ENCODE measurements at places on chromosomes 13 and 19.
A peak's percentile ranks its signal among the peaks of the same experiment; 100 is the strongest.

DNA sequence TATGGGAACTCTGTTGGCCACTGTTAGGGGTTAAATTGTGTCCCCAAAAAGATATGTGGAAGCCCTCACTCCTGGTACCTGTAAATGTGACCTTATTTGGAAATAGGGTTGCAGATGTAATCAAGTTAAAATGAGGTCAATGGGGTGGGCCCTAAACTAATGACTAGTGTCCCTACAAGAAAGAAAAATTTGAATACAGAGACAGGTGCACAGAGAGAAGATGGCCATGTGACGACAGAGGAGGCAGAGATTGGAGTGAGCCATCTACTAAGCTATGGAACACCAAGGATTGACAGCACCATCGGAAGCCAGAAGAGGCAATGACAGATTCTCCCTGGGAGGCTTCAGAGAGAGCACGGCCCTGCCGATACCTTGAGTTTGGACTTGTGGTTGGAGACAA is 16.5 kb downstream of the POU2F2 start:
- H3K27me3 ChIP-seq = no peaks in the 10 kb centered on the region
- peaks cover 36% of the 10 kb centered on the region for H3K36me3 ChIP-seq
- DNase-seq = no peak

- DNase-seq = peak; percentile 49
- no peaks in the 10 kb centered on the region for H3K27me3 ChIP-seq
- H3K4me1 ChIP-seq = no peaks in the 10 kb centered on the region
- H3K36me3 ChIP-seq = no peaks in the 10 kb centered on the region
Measured at GRCh38 chr13:26985285-26985878, 186.2 kb downstream of the USP12 start.

DNA sequence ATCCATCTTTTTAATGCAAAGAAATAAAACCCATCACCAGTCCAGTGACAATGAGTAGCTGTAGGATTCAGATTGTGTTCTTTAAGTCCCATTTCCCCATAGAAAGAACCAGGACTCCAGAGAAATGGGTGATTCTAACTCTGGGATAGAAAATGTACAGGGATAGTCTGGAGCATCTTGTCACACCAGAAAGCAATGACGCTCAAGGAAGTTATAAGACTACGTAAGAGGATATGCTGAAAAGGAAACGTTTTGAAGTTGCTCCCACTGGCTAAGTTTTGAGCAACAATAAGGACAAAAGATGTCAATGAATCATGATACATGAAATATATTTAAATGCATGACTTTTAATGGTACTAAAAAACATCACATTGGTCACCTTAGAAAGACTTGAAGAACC is 360.1 kb downstream of the DLEU7 start:
- DNase-seq = no peak
- H3K36me3 ChIP-seq = no peaks in the 10 kb centered on the region
- H3K27me3 ChIP-seq = no peaks in the 10 kb centered on the region
- H3K4me3 ChIP-seq = no peak overlapping the region
- H3K4me1 ChIP-seq = no peaks in the 10 kb centered on the region
- H3K27ac ChIP-seq = no peak overlapping the region

GRCh38 chr19:32971012-32971595 is 654 bp downstream of the CEP89 start:
- no peak overlapping the region for H3K27ac ChIP-seq
- DNase-seq = no peak
- peaks cover 2% of the 10 kb centered on the region for H3K36me3 ChIP-seq
- peak overlapping the region; percentile 95 for H3K4me3 ChIP-seq

DNA sequence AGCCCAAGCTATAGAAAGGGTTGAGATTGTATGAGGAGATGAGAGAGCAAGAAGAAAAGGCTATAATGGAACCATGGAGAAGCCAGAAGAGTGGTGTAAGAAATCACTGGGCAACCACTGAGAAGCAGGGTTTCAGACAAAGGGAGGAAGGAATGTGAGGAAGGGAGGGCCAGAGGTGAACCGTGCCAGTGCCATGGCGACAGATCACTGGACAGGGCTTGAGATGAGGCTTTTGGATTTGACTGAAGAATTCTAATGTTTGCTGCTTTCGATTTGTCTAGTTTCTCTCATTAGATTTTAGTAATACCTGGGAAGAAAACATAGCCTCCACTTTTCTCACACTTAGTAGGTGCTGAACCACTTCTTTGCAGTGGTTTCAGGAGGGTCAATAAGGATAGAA is 6.3 kb upstream of the GPR183 start:
- peaks cover 45% of the 10 kb centered on the region for H3K4me1 ChIP-seq
- H3K36me3 ChIP-seq = peaks cover 5% of the 10 kb centered on the region
- no peaks in the 10 kb centered on the region for H3K27me3 ChIP-seq
- no peak for DNase-seq

DNA sequence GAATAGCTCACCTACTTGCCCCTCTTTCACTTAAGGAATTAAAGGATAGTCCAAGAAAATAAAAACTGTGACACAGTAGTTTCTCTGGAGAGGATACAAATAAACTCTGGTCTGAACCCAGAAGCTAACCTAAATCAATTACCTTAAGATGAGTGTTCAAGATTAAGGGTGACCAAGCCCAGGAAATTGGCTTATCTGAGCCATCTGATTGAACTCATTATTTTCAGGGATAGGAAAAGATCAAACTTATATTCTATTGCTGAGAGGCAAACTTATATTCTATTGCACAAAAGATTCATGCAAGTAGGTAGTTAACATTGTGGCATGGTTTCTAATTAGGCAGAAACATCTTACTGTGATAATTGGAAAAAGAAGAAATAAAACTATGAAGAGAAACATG is 175.1 kb downstream of the DCLK1 start:
- no peak for DNase-seq
- no peaks in the 10 kb centered on the region for H3K36me3 ChIP-seq
- H3K27ac ChIP-seq = no peak overlapping the region
- no peaks in the 10 kb centered on the region for H3K27me3 ChIP-seq
- no peak overlapping the region for H3K4me3 ChIP-seq

- no peak overlapping the region for H3K4me3 ChIP-seq
- H3K27ac ChIP-seq = no peak overlapping the region
- no peaks in the 10 kb centered on the region for H3K36me3 ChIP-seq
- H3K27me3 ChIP-seq = no peaks in the 10 kb centered on the region
- DNase-seq = no peak
- H3K4me1 ChIP-seq = no peaks in the 10 kb centered on the region
Measured at GRCh38 chr13:21014139-21014501, 47.3 kb downstream of the LATS2 start.

- no peak overlapping the region for H3K4me3 ChIP-seq
- H3K36me3 ChIP-seq = no peaks in the 10 kb centered on the region
- DNase-seq = no peak
- H3K27me3 ChIP-seq = no peaks in the 10 kb centered on the region
Measured at GRCh38 chr13:65911546-65912193, 1318.5 kb downstream of the PCDH9 start.

DNA sequence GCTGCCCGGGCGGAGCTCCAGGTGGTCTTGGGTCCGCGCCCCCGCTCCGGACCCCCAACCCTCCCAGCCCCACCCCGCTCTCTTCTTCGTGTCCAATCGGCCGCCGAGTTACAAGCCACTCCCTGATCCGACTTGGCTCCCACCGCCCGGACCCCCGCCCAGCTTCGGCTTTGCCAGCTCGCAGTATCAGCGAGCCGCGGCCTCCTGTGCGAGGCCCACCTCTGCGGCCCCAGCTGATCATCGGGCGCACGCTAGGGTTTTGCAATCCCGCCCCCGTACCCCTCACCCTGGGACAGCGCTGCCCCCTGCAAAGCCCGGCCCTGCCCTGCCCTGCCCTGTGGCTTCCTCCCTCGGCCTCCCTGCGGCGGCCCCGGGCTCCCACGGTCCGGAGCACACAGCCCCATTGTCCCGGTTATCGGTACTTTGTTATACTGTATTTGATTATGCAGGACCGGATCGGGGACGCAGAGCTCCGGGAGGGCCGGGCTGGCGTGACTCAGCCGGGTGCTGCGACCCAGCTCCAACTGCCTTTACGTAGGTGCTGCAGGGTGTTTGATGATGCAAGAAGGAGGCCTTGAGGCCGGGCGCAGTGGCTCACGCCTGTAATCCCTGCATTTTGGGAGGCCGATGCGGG is 598 bp upstream of the LPAR2 start:
- peak overlapping the region; percentile 57 for H3K4me3 ChIP-seq
- H3K27ac ChIP-seq = no peak overlapping the region
- DNase-seq = no peak
- H3K4me1 ChIP-seq = 0 out of 2 replicates have a peak, but pooled peaks cover 5% of the 10 kb centered on the region
- peaks cover under 1% of the 10 kb centered on the region for H3K36me3 ChIP-seq
- H3K27me3 ChIP-seq = no peaks in the 10 kb centered on the region

DNA sequence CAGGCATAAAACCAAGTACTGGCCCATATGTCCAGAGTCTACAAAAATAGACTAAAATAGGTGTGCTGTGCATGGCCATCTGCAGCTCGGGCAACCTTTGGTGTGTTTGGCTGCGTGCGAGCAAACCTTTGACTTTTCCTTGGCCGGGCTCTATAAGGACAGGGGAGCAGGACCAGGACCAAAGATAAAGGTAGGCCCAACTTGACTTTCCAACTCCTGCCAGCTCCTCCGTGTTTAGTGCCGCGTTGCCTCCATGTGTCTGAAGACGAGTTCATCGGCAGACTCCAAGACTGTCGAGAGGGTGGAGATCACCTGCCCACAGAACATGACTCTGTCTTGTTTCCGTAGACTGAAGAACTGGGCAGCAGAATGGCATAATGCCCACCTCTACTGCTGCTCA is 375.5 kb downstream of the IRS2 start:
- H3K27me3 ChIP-seq = no peaks in the 10 kb centered on the region
- DNase-seq = no peak
- H3K4me1 ChIP-seq = no peaks in the 10 kb centered on the region
- H3K27ac ChIP-seq = no peak overlapping the region

DNA sequence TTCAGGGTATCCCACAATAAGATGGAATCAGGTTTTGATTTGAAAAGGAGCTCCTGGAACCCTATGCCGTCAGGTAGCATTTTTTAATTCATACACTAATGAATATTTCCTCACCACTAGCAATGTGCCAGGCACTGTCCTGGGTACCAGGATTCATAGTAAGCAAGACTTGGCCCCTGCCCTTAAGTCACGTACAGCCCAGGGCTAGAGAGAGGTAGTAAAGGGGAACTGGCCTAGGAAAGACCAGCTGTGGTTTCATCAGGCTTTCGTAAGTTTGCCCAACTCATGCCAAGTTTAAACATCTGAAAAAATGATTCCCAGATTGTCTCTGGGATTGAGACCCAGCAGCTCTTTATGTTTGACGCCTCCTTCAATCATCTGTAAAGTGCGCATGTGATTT is 45.9 kb upstream of the AMER2 start:
- H3K4me3 ChIP-seq = no peak overlapping the region
- no peak overlapping the region for H3K27ac ChIP-seq
- H3K36me3 ChIP-seq = no peaks in the 10 kb centered on the region
- no peak for DNase-seq
- H3K27me3 ChIP-seq = no peaks in the 10 kb centered on the region

GRCh38 chr13:91459485-91459884 is 61.1 kb downstream of the GPC5 start:
- H3K36me3 ChIP-seq = no peaks in the 10 kb centered on the region
- no peak overlapping the region for H3K4me3 ChIP-seq
- DNase-seq = no peak
- H3K27ac ChIP-seq = no peak overlapping the region

- H3K27me3 ChIP-seq = no peaks in the 10 kb centered on the region
- H3K4me3 ChIP-seq = no peak overlapping the region
- no peaks in the 10 kb centered on the region for H3K36me3 ChIP-seq
- H3K4me1 ChIP-seq = no peaks in the 10 kb centered on the region
- no peak overlapping the region for H3K27ac ChIP-seq
Measured at GRCh38 chr13:87497426-87497825, 173.7 kb upstream of the SLITRK5 start.

GRCh38 chr13:40660141-40660664 is 6.2 kb downstream of the FOXO1 start:
- H3K4me3 ChIP-seq = 0 out of 2 replicates have a peak overlapping the region, but pooled peaks have one; percentile 8
- no peak for DNase-seq
- H3K4me1 ChIP-seq = peaks cover 16% of the 10 kb centered on the region
- no peaks in the 10 kb centered on the region for H3K27me3 ChIP-seq

GRCh38 chr13:40609972-40610726 is 56.3 kb downstream of the FOXO1 start:
- no peak overlapping the region for H3K27ac ChIP-seq
- no peak for DNase-seq
- H3K4me1 ChIP-seq = peaks cover 19% of the 10 kb centered on the region
- 0 out of 2 replicates have a peak, but pooled peaks cover 2% of the 10 kb centered on the region for H3K36me3 ChIP-seq
- H3K4me3 ChIP-seq = no peak overlapping the region

DNA sequence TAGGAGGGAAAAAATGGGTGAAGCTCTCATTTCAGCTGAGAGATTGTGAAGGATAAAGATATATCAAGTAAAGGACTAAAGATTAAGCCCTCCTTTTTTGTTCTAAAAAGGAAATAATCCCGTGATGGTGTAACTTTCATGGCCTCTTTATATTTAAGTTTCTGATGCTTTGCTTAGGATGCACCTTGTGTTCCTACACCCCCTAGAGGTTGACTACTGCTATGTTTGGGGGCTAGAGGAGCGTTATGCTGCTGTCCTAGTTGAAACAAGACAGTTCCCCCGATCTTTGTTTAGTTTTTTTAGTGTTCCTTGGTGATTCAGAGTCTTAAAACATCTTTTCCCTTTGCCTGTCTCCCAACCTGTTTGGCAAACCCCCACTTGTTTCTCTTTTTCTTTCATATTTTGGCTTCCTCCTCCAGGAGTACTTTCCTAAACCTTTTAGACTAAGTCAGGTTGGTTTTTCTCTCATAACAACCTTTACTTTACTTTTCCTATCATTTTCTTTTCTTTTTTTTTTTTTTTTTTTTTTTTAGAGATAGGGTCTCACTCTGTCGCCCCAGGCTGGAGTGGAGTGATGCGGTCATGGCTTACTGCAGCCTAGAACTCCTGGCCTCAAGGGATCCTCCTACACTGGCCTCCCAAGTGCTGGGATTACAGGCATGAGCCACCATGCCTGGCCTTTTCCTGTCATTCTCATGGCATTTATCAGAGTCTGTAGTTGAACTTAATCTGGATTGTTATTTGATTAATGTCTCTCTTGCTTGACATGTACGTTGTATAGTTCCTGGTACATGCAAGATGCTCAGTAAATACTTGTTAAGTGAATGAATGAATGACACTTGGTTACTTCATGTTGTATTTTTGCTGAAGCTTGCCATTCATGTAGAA is 2.8 kb downstream of the UBA2 start:
- no peak overlapping the region for H3K27ac ChIP-seq
- H3K4me1 ChIP-seq = no peaks in the 10 kb centered on the region
- peak overlapping the region; percentile 86 for H3K4me3 ChIP-seq

DNA sequence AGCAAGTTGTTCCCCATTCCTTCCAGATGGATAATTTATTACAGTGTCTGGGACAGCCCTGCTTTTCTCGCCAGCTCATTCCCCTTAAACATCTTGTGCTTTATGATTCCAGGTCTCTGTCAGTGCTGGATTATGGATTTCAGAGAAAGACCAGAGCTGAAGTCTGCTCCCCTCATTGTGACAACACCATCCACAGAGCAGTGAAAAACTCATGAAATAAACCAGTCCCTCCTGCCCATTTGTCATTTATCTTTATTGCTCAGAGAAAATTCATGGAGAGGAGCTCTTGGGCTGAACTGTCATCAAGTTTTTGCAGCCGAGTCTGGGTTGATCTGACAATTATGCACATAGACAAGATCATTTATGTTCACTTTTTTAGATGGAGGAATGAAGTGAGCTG is 92.7 kb upstream of the GPR12 start:
- H3K4me3 ChIP-seq = no peak overlapping the region
- H3K4me1 ChIP-seq = no peaks in the 10 kb centered on the region
- H3K27me3 ChIP-seq = no peaks in the 10 kb centered on the region
- H3K27ac ChIP-seq = no peak overlapping the region
- H3K36me3 ChIP-seq = no peaks in the 10 kb centered on the region
- no peak for DNase-seq

- H3K36me3 ChIP-seq = no peaks in the 10 kb centered on the region
- H3K4me1 ChIP-seq = no peaks in the 10 kb centered on the region
- no peak overlapping the region for H3K27ac ChIP-seq
Measured at GRCh38 chr13:21478881-21479808, 20.0 kb upstream of the ZDHHC20 start.
